ENCODE measurements at places on chromosomes 11 and 22.

GRCh38 chr11:82842019-82842418, 58.2 kb downstream of the PRCP start:
- DNase-seq = no peak

DNA sequence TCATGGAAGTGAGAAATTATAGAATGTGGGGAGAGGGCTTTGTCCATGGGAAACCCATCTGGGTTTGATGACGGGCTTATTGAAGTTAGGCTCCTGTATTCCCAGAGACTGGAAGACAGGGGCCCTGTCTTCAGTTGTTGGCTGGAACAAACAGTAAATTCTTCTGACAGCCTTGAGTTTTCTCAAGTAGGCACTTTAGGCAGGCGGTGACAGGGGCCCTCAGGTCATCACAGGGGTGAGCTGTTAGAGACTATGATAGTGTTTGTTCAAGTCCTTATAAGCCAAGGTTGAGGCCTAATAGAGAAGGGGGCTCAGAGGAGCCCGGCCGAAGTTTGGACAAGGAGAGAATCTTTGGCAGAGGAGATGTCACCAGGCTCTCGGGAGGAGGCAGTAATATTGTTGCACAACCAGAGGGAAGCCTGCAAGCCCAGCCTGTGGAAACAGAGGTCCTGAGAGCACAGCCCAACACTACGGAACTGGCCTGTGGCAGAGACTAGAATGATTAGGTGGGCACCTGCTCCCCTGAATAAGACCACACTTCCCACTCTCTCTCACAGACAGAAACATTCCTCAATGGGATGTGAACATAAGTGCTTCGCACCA, 20.2 kb upstream of the IL17RA start:
- no peak for DNase-seq

DNA sequence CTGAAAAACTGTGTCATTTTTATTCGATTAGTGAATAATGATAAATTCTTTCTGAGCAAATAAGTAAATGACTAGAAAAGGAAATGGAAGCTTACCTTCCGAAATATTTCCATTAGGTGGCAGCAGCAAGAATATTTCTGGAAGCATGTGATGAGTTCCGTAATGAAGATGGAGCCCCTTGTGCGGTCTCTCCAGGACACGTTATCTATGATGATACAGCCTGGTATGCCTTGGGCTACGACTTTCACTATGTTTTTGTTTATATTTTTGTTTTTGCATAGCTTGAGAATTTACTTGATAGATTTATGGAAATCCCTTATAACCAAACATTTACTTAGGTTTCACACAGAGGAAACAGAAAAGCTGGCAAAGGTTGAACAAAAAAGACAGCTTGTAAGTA, 25.7 kb downstream of the CASP5 start:
- no peak for DNase-seq

- no peak for DNase-seq
Observed at GRCh38 chr22:31120230-31120629, 2.5 kb upstream of the INPP5J start.

GRCh38 chr11:69307871-69308431, 14.0 kb downstream of the MYEOV start:
- no peak for DNase-seq

DNA sequence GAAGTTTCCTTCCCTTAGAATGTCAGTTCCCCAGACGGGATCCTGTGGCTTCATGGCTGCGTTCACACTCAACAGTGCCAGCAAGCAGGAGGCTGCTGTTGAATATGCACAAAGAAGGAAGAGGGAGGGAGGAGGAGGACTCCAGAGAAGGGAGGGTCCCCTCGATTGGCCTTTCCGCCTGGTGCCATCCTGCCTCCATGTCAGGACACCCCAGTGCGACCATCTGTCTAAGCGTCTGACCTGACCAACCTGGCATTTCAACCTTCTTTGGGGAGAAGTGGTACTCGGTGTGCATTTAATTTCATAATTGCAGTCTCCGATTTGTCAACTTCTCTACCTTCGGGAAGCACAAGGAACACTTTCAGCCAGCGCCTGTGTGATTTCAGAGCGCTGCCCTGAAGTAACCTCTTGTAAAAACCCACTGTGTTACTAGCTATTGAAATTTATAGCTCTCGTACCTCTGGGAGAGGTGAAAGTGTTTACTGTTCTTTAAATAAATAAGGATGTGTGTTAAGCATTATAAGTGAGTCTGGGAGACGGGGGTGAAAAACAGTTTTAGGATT, 1491.9 kb downstream of the TBC1D22A start:
- no peak for DNase-seq

GRCh38 chr11:113059548-113059947, 98.3 kb downstream of the NCAM1 start:
- DNase-seq = no peak

- no peak for DNase-seq
Observed at GRCh38 chr11:73359341-73359740, 16.9 kb upstream of the RELT start.

- DNase-seq = no peak
Observed at GRCh38 chr11:73366265-73366610, 10.0 kb upstream of the RELT start.

- peak; percentile 73 for DNase-seq
Observed at GRCh38 chr11:33869481-33870422, 22.1 kb downstream of the LMO2 start.

GRCh38 chr11:127925475-127925874, 661.9 kb downstream of the ETS1 start:
- no peak for DNase-seq

GRCh38 chr11:44848203-44848962, 102.3 kb downstream of the TP53I11 start:
- no peak for DNase-seq

- DNase-seq = no peak
Observed at GRCh38 chr11:104678408-104678807, 219.9 kb downstream of the CASP12 start.

DNA sequence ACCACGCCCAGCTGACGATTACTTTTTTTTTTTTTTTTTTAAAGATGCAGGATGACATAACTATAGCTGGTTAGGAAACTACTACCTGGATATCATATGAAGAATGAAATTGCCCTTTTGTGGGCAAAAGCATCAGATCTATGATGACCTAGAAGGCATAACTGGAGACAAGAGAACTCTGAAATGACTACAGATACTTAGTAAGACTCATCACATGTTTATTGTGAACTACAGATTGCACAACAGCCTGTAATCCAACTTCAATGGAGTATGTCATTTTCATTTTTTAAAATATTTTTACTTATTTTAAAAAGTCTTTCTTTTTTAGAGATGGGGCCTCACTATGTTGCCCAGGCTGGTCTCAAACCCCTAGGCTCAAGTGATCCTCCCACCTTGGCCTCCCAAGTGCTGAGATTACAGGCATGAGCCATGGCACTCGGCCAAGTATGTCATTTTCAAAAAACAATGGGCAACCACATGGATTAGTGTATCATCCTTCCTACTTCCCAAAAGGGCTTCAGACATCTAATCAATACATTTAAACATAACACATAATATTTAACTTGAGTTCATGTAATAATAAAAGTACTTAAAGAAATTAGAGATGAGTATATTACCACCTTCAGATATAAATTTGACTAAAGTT, 3.3 kb downstream of the MTMR2 start:
- DNase-seq = no peak

GRCh38 chr11:71995726-71996291, 2.9 kb upstream of the IL18BP start:
- no peak for DNase-seq

DNA sequence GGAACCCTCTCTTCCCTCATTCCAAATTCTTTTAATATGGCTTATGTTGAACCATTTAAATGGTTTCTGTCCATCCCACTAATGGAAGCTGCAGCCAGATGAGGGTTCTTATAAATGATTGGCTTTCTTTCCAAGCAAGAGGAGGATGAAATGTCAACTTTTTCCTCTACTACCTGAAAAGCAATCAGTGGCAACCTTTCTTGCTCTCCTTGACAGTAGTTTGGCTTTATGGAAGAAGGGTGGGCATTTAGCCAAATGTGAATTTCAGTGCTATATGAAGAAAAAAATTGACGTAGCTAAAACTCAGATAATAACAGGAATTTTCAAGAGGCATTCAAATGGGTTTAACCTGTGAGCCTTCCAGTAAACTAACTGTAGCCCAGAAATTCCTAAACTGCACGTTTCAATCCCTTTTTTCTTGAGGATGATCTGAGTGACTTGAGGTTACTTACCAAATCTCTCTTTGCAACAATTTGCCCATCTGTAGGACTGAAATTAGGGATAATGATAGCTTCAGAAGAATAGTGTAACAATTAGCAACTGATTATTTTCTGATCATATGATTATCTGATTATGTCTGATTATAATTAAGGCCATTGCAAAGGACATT, 90.9 kb downstream of the EXT2 start:
- no peak for DNase-seq

DNA sequence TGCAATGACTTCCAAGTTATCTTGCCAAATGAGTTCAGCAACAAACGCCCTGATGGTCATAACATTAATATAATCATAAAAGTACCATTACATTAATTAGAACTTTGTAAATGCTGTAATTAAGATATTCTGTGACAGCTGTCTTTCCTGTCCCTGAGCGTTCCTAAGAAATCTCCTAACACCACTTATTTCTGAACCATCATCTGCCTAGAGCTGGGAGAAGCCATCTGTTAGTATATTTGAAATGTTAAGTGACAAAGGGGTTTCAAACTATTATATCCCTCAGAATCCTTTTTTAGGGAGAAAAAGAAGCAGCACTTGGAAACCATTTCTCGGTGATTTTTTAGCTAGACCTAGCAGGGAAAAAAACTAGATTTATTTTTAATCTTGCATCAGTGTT, 657.5 kb downstream of the FAM181B start:
- DNase-seq = no peak

- no peak for DNase-seq
Observed at GRCh38 chr22:47019012-47019790, 256.8 kb downstream of the TBC1D22A start.

GRCh38 chr11:33655842-33656600, 44.6 kb downstream of the C11orf91 start:
- DNase-seq = no peak

GRCh38 chr22:34017205-34017604, 96.9 kb upstream of the LARGE1 start:
- no peak for DNase-seq

DNA sequence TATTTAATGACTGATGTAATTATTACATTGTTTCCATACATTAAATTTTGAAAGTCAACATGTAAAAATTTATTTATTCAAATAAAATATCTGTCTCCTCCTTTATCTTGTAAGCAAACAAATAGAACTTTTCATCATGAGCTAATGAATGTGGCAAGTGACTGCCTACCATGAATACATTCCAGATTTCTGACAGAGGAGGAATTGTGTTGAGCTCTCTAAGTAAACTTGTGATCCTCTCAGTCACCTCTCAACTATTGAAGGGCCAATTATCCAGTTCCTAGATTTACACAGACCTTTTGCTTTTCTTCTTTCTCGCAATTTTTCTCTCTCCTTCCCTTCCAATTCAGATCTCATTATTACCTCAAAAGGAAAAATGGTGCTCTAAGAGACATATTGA, 21.5 kb downstream of the PRRG4 start:
- no peak for DNase-seq

DNA sequence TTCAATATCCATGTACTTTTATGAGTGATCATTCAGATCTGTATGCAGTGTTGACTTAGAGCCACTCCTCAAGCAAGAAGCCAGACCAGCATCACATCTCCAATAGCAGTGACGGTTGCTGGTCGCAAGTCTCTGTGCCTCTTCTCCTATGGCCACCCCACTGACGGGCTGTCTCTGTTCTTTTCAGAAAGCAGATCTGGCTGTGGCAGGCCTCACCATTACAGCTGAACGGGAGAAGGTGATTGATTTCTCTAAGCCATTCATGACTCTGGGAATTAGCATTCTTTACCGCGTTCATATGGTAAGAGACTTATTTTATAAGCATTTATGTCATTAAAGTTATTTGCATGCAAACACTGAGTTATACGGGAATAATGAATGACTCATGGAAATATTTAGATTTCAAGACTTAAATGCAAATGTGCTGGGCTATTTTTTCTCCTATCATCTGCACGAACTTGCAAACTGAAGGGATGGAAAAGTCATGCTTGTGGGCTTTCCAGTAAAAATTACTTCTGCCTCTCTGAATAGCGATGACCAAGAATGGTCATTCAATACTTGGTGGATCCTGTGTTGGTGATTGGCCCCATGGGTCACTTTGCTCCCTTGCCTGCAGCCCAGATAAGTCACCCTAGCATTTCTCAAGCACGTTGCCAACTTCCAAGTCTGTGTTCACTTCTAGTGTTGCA, 83.6 kb upstream of the TBCEL start:
- DNase-seq = no peak

DNA sequence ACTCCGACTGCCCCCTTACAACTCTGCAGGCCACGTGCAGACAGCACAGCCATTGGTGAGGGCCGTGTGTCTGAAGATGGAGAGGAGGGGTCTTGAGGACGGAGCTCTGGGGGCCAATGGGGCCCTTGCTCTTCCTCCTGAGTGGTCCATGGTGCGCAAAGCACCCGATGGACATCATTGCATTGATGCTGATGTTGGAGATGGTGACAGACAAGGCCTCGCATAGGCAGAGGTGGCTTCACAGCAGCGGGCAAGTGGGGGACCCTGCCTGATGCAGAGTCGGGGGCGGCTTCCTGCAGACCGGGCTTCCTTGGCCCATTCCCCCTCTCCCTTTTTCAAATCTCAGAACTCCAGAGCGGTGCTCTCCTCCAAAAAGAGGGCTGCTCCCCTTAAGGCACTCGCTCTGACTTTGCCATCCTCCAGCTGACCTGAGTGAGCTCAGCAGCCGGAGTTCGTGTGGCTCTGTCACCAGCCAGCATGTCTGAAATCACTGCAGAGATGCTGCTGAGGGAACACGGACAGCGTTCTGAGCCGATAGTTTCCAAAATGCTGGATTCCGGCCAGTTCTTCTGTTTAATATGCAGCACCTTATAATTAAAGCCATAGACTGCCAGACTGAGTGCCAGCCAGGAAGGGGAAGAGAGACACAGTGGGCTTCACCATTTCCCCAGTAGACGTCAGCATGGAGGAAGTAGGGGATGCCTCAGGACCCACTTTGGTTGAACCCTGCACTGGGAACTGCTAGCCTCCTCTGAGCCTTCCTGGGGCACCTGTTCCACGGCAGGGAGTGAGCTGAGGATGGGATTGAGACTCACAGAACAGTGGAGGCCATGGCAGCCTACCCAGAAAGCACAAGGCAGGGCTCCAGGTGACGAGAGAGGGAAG, 278.2 kb downstream of the BRD1 start:
- no peak for DNase-seq

DNA sequence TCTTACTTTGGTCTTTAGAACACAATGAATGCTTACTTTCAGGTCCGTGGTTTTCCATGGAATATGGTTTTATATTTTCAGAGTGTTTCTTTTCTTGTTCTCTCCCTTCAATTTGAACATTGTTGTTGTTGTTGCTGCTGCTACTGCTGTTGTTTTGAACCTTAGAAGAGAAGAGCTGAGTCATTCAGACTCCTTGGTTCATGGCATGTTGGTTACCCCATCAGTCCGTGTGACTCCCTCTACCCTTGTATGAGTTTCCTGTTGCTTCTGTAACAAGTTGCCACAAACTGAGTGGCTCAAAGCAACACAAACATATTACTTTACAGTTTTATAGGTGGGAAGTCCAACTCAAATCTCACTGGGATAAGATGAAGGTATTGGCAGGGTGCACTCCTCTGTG, 511.0 kb downstream of the INSC start:
- DNase-seq = no peak

GRCh38 chr22:35883031-35883620, 145.5 kb downstream of the RBFOX2 start:
- DNase-seq = no peak

GRCh38 chr22:19035474-19036228, 86.6 kb downstream of the DGCR2 start:
- DNase-seq = peak; percentile 72

GRCh38 chr22:29842740-29843139, 4.7 kb upstream of the ASCC2 start:
- DNase-seq = no peak

GRCh38 chr22:39254789-39255298, 10.1 kb upstream of the PDGFB start:
- no peak for DNase-seq
